Stimulated activated CD4-positive, alpha-beta T cell treated with anti-CD3 and anti-CD28 coated beads, Interleukin-1b, Interleukin-23, amount 100 ng/mL, for 1 hour (primary cell): ENCODE measurements at places on chromosomes 12 and 14.

GRCh38 chr14:84751745-84752144 is 778.2 kb upstream of the FLRT2 start:
- DNase-seq = no peak

GRCh38 chr12:59637692-59638070 is 41.9 kb downstream of the SLC16A7 start:
- DNase-seq = no peak

DNA sequence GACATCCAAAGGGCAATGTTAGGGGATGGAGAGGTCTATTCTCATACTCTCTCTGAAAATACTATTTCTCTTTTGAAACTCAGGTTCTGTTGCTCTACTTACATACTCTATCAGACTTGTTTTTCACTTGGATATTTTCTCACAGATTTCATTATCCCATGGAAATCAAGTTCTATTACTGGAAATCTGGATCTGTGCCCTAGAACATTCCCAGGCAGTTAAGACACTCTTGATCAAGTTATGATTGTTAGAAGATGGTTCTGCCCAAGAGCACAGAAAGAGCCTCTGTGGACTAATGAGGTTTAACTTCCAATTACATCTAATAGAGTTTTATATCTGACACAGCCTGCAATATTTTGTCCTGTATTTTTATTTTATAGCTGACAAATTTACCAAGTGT is 591.0 kb upstream of the ATP2B1 start:
- no peak for DNase-seq

DNA sequence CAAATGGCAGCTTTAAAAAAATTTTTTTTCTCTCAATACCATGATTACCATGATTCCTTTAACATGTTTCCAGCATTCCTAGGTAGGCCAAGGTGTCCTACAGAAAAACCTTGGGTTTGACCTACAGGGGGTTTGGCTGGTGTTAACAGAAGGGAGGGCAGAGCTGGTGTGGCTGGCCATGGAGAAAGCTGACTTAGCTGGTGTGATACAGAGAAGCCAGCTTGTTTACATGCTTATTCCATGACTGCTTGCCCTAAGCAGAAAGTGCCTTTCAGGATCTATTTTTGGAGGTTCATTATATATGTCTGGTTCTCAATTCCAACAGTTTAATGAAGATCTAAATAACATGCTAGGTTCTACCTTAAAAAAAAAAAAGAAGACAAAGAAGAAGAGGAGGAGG is 68.6 kb downstream of the EEA1 start:
- DNase-seq = no peak

DNA sequence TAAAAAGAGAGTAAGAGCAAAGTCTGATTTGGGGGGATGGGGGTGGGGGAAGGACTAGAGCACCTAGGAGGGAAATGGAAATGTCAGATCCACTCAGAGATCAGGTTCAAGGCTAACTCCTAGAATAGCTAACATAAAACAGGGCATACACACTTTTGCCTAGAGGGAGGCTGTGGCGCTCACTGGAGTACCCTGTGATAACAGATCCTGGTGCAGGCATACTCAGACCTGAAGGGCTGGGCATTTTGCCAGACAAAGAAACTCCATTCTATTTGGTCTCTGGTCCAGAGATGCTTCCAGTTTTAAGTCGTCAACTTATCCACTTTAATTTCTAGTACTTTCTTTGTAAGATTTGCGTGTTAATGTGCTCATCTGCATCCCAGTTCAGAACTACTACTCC is 5.8 kb downstream of the CTDSP2 start:
- no peak for DNase-seq

DNA sequence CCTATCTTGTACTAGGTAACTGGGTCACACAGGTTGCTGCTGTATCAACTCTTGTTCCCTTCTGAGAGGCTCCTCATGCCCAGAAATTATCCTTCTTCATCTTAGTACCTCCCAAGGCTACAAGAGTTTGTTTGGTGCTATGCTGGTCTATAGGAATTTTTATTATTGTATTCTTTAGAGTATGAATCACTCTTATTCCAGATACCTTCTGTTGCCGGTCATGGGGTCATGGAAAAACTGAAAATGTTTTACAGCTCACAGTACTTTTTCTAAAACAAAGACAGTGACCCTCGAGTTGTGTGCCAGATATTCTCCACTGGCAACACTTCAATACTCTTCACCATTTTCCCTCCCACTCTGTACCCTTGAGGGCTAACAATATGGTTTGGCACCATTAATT is 1598.0 kb upstream of the TMEM132C start:
- DNase-seq = no peak

- DNase-seq = no peak
These were observed 14.5 kb upstream of the MAP1LC3B2 start for GRCh38 chr12:116544656-116545055.

DNA sequence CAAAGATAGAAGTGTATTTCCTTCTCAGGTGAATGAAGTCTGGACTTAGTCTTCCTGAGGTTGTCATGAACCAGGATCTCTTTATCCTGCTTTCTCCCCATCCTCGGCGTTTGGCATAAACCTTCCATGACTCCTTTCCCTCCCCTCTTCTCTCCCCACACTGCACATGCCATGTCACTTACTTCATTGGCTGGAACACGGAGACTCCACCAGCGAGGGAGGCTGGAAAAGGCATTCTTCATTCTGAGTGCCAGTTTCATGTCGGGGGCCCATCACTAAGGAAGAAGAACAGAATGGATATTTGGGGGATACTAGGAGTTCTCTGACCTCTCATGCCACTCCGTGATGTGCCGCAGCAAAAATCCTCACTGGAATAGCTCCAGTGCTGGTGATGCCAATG is 105.6 kb downstream of the VCPKMT start:
- no peak for DNase-seq

- no peak for DNase-seq
These were observed 111.3 kb downstream of the SYNE2 start for GRCh38 chr14:63964113-63964512.

- no peak for DNase-seq
These were observed 36.3 kb downstream of the MARK3 start for GRCh38 chr14:103421556-103421955.

- peak; percentile 33 for DNase-seq
These were observed 1.4 kb upstream of the ABCD2 start for GRCh38 chr12:39620659-39621658.

- no peak for DNase-seq
These were observed 57.4 kb downstream of the FUT8 start for GRCh38 chr14:65469903-65470302.

GRCh38 chr14:103508521-103509329 is 13.9 kb downstream of the CKB start:
- no peak for DNase-seq

- no peak for DNase-seq
These were observed 9.7 kb downstream of the NCOR2 start for GRCh38 chr12:124557518-124558223.

DNA sequence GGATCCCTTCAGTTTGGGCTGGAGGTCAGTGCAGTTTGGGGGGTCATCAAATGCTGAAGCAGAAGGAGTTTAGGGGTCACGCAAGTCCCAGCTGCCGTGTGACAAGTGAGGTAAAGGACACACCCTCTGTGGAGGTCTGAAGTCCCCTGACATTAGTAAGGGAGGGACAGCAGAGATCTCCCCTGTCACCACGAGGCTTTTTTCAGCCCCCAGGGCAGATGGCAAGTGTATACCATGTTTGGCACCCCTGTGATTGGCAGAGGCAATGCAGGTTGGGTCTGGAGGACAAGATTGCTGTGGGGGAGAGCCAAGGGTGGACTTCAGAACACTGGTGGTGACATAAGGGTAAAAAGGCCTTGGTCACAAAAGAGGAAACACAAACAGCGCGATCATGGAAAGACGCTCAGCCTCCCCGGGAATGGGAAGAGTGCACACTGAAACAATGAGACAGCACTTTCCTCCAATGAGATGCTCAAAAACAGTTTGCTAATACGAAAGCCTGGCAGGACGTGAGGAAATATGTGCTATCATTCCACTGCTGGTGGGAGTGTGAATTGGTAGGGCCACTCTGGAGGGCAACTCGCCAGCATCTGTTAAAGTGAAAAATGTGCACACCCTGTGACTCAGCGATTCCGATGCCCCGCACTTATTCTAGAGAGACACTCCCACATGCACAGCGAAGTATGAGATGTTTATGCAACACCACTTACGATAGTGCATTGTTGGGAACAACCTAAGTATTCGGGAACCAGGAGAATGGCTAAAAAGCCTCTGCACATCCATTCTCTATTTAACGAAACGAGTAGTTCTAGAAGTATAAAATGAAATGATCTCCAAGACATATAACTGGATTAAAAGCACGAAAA is 14.4 kb upstream of the CD27 start:
- no peak for DNase-seq
